Right lobe of liver (tissue), 6 donors: ENCODE measurements at places on chromosomes 3 and 15. TPM values are rescaled to one million over a fixed set of nuclear protein-coding genes. Genes with fewer than 3 reads are reported as not detected.

DNA sequence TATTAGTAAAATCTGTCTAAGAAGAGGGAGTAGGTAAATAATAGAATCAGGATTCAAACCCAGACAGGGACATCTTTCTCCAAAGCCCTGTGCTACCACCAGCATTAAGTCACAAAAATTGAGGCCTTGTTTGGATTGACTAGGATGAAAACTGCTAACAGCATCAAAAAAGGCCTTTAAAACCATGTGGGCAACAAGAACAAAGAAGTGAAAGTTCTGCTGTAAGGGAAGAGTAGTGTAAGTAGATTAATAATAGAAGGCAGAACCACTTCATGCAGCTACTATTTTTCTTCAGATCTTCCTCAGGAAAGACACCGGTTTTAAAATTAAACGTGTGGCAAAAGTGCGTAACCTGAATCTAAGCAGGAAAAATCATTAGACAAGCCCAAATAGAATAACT lies 15.3 kb upstream of the KBTBD12 start:
- no peaks in the 10 kb centered on the region for H3K36me3 ChIP-seq
- H3K4me1 ChIP-seq: no peaks in the 10 kb centered on the region
- H3K27me3 ChIP-seq: no peaks in the 10 kb centered on the region
- H3K4me3 ChIP-seq: no peak overlapping the region

DNA sequence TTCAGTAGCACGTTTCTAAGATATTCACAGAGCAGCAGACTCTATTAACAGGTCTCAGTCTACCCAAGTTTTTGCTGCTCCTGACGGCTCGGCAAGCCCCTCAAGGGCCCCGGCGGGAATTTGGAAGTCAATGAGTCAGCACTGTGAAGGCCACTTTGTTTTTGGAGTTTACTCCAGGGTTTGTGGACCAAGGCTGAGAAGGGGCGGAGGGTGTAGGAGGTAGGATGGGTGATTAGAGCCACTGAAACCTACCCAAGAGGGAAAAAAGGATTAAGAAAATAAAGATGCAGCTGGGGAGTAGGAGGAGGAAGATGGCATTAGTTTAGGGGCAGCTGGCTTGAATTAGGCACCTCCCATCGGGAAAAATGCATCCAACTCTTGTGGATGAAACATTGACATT lies 87.6 kb downstream of the BDH1 start:
- no peak overlapping the region for H3K4me3 ChIP-seq
- no peaks in the 10 kb centered on the region for H3K27me3 ChIP-seq
- H3K36me3 ChIP-seq: no peaks in the 10 kb centered on the region

GRCh38 chr15:101446518-101447167 lies 42.9 kb downstream of the PCSK6 start:
- H3K4me3 ChIP-seq: no peak overlapping the region
- no peaks in the 10 kb centered on the region for H3K27me3 ChIP-seq
- no peaks in the 10 kb centered on the region for H3K36me3 ChIP-seq
- H3K27ac ChIP-seq: peak overlapping the region; percentile 97
- peaks cover 83% of the 10 kb centered on the region for H3K4me1 ChIP-seq
- DNase-seq: peak; percentile 82

- no peaks in the 10 kb centered on the region for H3K36me3 ChIP-seq
- H3K4me3 ChIP-seq: no peak overlapping the region
- no peaks in the 10 kb centered on the region for H3K27me3 ChIP-seq
- no peaks in the 10 kb centered on the region for H3K4me1 ChIP-seq
- no peak for DNase-seq
- H3K27ac ChIP-seq: peak overlapping the region; percentile 55
These were observed 101.6 kb downstream of the ERC2 start for GRCh38 chr3:56366641-56367162.

DNA sequence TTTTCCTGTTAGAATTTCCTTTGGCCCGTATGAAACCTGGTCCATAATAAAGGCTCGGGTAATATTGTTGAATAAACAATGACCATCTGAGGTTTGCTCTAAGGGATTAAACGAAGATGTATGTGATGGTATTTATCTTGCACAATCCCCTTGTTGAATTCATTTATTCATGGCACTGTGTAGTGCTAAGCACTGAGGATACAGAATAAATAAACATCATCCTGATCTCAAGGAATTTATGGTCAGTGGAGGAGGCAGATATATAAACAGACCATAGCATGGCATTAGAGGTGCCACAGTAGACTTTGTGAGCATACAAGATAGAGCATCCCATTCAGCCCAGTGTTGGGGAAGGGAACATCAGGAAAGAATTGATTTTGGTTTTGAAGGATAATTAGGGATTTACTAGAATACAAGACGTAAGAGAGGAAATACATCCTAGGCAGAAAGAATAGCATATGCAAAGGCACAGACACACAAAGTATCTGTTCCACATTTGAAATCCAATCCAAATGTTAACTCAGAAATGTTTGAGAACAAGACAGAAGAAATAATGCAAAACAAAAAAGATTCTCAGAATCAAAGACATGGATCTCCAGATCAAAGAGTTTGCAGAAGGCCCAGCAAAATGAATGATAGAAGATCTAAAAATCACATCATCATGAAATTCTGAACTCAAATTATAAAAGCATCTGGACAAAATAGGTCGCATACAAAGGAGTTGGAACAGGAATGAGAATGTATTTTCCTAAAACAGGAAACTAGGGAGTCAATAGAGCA lies 5.4 kb upstream of the IGF2BP2 start:
- H3K4me3 ChIP-seq: no peak overlapping the region
- H3K27me3 ChIP-seq: peaks cover 9% of the 10 kb centered on the region
- no peak for DNase-seq
- no peaks in the 10 kb centered on the region for H3K36me3 ChIP-seq
- no peaks in the 10 kb centered on the region for H3K4me1 ChIP-seq

DNA sequence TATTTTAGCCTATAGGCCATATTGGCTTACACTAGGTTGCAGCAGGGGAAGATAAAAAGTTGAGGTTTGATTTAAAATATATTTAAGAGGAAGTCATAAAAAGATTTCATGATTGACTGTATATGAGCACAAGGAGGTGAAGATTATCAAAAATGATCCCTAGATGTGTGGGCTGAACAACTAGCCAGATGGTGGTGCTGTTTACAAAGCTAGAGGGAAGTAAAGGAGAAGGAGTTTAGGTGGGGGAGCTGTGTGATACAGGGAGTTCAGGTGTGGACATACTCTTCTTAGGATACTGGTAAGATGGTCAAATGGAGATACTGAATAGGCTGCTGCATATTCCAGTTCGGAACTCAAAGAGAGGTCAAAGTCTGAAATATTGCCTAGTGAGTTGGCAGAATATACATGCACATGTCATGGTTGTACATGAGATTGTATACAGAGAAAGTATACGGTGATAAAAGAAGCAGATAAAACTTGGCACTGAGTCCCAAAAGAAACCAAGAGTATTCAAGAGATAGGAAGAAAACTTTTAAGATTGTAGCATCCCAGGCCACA lies 727.8 kb downstream of the NLGN1 start:
- no peak for DNase-seq
- no peak overlapping the region for H3K4me3 ChIP-seq
- H3K27me3 ChIP-seq: no peaks in the 10 kb centered on the region
- H3K36me3 ChIP-seq: no peaks in the 10 kb centered on the region

GRCh38 chr3:124221422-124221821 lies 229.5 kb upstream of the ROPN1 start:
- DNase-seq: no peak
- no peaks in the 10 kb centered on the region for H3K4me1 ChIP-seq
- H3K27me3 ChIP-seq: no peaks in the 10 kb centered on the region
- H3K4me3 ChIP-seq: no peak overlapping the region
- no peak overlapping the region for H3K27ac ChIP-seq

DNA sequence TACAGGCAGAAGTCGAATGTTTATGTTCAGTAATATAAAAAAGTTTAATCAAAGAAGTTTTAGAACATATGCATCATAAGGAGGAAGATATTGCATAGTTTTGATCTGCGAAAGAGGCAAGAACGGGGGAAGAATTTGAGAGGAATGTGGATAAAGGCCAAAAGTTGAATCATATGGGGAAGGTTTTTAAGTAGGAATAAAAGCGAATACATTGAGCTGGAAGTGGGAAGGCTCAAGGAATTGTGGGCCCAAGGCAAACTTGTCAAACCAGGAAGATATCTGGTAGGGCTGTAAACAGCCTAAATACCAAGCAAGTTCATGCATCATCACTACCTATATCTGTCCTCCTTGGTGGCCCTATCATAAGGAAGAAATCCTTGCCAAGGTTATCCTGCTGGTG lies 186.9 kb downstream of the MAGI1 start:
- H3K27me3 ChIP-seq: no peaks in the 10 kb centered on the region
- H3K36me3 ChIP-seq: no peaks in the 10 kb centered on the region
- H3K4me1 ChIP-seq: peaks cover 10% of the 10 kb centered on the region
- H3K27ac ChIP-seq: no peak overlapping the region
- H3K4me3 ChIP-seq: no peak overlapping the region
- no peak for DNase-seq

Gene CPNE4
- total RNA-seq: not detected

Gene ROPN1B
- total RNA-seq: 0.46 TPM

- H3K36me3 ChIP-seq: no peaks in the 10 kb centered on the region
- H3K27ac ChIP-seq: no peak overlapping the region
- no peaks in the 10 kb centered on the region for H3K4me1 ChIP-seq
- no peak for DNase-seq
- no peaks in the 10 kb centered on the region for H3K27me3 ChIP-seq
- H3K4me3 ChIP-seq: no peak overlapping the region
These were observed 557.3 kb downstream of the FGF12 start for GRCh38 chr3:192170031-192170430.

DNA sequence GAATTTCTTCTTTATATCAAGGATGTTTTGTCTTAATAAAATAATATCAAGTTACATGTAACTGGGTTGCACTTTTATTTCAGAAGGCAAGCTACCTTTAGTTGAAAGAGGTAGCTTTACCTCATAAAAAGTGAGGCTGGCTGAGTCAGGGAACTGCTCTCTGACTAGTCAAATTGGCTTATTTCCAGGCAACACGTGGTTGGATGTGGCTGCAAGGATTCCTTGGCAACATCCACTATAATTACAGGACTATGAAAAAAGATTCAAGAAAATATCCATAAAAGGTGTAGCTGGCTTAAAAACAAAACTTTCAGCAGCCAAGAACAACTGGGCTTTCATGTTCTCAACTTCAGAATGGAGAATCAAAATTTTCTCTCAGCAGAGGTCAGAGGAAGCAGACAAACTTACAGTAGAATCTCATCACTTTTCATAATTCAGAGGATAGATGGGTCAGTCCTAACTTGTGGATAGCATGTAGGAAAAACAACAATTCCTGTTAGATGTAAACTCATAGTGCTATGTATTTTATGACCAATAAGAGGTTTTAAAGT lies 779.1 kb downstream of the MECOM start:
- H3K4me1 ChIP-seq: no peaks in the 10 kb centered on the region
- H3K36me3 ChIP-seq: no peaks in the 10 kb centered on the region
- H3K4me3 ChIP-seq: no peak overlapping the region
- no peak overlapping the region for H3K27ac ChIP-seq
